Pons (tissue), 1 donor: ENCODE measurements at places on chromosomes 16 and 17.

GRCh38 chr17:48011405-48012150, 26.0 kb downstream of the COPZ2 start:
- DNase-seq = no peak

GRCh38 chr17:76687298-76688164, 23.2 kb downstream of the MXRA7 start:
- DNase-seq = no peak

- DNase-seq = peak; percentile 69
Observed at GRCh38 chr17:330993-331701, 21.5 kb downstream of the RPH3AL start.

DNA sequence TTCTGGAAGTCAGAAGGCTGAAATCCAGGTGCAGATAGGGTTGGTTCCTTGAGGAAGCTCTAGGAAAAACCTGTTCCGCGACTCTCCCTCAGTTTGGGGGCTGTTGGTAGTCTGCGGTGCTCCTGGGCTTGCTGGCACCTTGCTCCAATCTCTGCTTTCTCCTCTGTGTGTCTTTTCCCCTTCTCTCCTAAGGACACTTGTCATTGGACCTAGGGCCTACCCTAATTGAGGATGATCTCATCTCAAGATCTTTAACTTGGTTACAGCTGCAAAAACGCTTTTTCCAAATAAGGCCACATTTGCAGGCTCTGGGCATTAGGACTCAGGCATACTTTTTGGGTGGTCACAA, 12.9 kb upstream of the CACNG4 start:
- no peak for DNase-seq

DNA sequence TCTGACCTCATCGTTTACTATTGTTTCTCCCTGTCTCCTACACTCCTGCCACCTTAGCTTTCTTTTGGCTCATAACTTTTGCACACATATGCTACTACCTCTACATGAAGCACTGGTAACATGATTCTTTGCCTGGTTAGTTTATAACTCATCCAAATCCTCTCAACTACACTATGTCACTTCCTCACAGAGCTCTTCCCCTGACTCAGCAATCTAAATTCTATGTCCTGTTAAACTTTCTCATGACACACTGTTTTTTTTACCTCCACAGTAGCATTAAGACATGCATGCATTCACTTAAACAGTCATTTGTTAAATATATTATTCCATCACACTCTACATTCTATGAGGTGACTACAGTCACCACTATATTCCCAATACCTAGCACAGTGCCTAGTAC, 19.7 kb downstream of the APPBP2 start:
- no peak for DNase-seq

DNA sequence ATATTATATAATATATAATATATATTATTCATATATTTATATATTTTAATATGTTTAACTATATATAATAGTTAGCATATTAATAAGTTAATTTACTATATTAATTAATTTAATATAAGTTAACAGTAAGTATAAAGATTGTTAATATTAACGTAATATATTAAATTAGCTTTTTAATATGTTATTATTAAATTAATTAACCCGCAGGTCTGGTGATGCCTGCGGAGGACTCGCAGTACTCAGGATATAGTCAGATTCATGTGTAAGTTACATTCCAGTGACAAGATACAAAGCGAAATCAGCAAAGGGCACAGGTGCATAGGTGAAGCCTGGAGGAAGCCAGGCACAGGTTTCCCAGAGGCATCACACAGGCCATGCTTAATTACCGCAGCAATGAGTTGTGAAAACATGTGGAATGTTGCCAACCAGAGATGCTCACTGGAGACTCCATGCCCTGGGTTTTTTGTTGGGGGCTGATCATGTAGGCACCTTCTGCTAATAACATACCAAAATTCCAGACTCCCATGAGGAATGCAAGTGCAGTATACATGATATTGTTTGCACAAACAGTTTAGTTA, 130.4 kb upstream of the MPHOSPH6 start:
- no peak for DNase-seq

DNA sequence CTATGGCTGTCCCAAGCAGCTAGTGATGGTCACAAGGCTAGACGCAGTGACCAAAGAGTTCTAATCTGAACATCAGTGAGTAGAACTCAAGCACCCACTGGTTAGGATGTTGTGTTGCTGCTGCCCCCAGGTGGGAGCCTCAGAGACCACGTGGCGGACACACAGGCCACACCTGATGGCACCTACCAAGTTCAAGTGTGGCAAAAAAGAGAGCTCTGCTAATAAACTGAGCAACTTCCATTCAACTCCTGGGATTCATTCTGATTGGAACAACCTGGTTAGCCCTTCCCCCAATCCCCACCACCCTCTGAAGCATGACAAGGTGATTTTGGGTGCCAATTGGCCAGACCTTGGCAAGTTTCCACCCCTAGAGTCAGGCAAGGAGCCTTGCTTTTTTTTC, 3.5 kb upstream of the LCMT1 start:
- DNase-seq = peak; percentile 6

DNA sequence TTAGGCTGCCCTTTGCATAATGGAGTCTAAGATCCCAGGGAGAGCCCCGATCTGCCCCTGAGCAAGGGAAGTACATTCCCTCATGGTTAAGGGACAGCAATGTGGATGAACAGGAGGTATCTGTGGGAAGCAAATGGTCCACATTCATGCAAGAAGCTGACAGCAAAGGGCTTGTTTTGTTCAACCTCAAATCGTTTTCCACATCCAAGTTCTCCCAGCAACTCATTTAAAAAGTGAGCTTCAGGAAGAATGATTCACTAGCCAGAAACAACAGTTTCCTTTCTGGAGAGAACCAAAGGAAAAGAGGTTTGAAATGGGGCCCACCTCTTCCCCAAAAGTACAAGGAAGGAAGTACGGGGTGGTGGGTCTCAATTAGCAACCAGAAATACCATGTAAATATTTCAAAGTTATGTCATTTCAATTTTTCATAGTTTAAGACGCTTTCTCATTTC, 9.4 kb downstream of the HSPB9 start:
- DNase-seq = no peak
